Brain microvascular endothelial cell (primary cell): ENCODE measurements at places on chromosomes 1 and 21.

- no peak for DNase-seq
These were observed 14.7 kb downstream of the NCF2 start for GRCh38 chr1:183575606-183576005.

GRCh38 chr21:37921091-37921490, 4.8 kb upstream of the KCNJ6 start:
- no peak for DNase-seq

DNA sequence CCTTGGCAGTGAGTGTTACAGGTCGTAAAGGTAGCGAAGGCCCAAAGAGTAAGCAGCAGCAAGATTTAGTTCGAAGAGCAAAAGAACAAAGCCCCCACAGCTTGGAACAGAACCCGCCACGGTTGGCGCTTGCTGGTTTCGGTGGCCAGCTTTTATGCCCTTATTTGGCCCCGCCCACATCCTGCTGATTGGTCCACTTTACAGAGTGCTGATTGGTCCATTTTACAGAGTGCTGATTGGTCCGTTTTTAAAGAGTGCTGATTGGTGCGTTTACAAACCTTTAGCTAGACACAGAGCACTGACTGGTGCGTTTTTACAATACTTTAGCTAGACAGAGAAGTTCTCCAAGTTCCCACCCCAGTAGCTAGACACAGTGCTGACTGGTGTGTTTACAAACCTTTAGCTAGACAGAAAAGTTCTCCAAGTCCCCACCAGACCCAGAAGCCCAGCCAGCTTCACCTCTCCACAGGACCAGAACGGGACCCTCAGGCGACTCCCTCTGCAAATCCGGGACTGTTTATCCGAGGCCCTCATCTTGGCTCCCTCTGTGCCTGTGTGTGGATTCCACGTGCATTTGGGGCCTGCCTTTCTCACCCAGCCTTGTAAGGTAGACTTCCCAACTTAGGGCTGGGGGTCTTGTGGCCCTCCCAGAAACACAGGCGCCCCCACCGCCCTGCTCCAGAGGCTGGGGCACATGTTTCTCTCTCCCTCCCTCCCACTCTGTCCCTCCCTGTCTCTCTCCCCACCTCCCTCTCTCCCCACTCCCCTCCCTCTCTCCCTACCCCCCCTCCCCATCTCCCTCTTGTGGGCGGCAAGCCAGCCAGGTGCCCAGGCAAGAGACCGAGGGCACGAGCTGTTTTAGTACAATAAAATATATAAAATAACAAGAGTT, 12.6 kb downstream of the FTCD start:
- no peak for DNase-seq

DNA sequence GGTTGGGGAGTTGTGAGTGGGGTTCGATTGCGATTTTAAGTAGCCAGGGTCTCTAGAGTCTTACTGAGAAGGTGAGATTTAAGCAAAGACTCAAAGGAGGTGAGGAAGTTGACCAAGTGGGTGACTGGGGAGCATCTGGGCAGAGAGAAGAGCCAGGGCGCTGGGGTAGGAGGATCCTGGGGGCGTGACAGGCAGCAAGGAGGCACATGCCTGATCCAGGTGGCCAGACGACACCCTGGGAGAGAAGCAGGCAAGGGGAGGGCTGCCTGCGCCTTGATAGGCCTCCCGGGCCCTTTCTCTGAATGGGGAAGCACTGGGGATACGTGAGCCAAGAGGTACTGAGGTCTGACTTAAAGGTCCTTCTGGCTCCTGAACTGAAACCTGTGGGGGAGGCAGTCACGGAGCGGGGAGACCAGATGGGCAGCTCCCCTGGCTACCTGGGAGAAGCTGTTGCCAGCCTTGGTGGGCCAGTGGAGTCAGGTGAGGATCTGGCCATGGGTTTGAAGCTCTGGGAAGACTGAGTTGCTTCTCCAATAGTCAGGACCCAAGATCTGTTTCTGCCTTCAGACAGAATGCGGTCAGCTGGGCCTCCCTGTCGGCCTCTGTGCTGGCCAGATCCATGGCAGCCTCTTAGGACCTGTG, 5.4 kb downstream of the ZBTB48 start:
- DNase-seq: no peak

- no peak for DNase-seq
These were observed 227.8 kb downstream of the DNM3 start for GRCh38 chr1:172069051-172069450.

- no peak for DNase-seq
These were observed 12.4 kb downstream of the NUP133 start for GRCh38 chr1:229495782-229496181.

- no peak for DNase-seq
These were observed 88.6 kb upstream of the GNG12 start for GRCh38 chr1:67921725-67922489.

- DNase-seq: no peak
These were observed 30.4 kb downstream of the VAV3 start for GRCh38 chr1:107934578-107934977.

GRCh38 chr1:114248162-114248561, 94.5 kb upstream of the SYT6 start:
- no peak for DNase-seq

GRCh38 chr1:228944935-228945371, 209.7 kb downstream of the RHOU start:
- peak; percentile 48 for DNase-seq

GRCh38 chr1:193538680-193539079, 352.3 kb upstream of the B3GALT2 start:
- no peak for DNase-seq

GRCh38 chr1:228803421-228803820, 68.1 kb downstream of the RHOU start:
- no peak for DNase-seq

DNA sequence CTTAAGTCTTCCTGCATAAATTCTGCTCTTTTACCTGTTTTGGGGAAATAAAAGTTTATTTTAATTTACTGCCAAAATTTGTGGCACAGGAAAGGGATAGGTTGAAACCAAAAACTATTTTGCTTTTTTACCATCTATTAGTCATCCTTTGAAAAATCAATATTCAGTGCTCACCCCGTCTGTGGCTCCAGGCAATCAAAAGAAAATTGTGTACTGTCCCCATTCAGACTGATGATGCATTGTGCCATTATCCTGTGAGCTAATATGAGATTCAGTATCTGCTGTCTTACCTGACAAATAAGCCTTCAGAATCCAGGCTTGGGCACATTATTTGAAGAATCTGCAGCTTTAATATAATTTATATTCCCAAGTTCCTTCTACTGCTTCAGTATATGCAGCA, 650.7 kb downstream of the KIF26B start:
- DNase-seq: no peak

GRCh38 chr1:227939791-227940771, 7.7 kb downstream of the WNT9A start:
- DNase-seq: no peak

- DNase-seq: no peak
These were observed 19.2 kb upstream of the PRKAA2 start for GRCh38 chr1:56625819-56626440.

DNA sequence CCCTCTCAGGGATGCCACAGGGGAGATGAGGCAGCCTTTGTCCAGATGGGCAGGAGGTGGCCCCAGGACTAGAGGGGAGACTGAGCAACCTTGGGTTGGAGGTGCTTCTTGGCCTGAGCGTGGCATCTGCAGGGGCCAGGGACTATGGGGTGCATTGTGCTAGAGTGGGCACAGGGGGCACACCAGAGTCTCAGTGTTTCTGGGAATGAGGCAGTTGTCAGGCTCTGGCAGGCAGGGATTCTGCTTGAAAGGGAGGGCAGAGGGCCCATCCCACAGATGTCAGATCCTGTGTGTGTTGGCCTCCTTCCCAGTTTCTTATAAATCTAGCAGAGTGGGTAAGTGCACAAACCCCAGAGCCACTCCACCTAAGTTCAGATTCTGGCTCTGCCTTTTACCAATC, 13.7 kb downstream of the LGR6 start:
- peak; percentile 69 for DNase-seq

DNA sequence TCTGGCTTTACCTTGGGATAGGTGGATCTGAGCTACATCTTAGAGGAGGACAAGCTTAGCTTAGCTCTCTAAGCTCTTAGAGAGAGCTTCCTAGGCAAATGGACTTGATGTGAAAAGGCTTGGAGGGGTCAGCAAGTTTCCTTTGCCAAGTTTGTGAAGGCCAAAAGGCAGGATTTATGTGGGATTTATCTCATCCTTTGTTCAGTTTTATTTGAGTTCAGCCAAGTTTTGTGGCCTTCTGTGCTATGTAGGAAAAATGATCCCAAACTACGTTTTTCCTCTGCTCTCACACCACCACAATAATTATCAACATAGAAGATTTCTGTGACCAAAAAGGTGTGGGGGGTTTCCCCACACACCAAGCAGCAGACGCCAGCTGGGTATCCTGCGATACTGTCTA, 26.0 kb upstream of the RNF11 start:
- DNase-seq: no peak

DNA sequence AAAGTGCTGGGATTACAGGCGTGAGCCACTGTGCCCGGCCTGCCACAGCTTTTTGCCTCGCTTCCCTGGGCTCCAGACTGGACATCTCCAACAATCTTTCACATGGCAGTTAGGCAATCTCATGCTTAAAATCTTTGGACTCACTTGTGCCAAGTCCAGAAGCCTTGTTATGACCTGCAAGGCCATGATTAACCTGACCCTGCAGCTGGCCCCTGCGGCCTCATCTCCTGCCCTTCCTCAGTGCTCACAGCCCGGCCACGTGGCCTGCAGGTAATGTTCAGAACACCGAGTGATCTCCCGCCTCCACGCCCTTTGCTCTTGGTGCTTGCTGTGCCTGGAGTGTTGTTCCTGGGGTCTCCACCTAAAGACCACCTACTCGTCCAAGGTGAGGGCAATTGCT, 24.9 kb downstream of the FAAH start:
- DNase-seq: no peak

DNA sequence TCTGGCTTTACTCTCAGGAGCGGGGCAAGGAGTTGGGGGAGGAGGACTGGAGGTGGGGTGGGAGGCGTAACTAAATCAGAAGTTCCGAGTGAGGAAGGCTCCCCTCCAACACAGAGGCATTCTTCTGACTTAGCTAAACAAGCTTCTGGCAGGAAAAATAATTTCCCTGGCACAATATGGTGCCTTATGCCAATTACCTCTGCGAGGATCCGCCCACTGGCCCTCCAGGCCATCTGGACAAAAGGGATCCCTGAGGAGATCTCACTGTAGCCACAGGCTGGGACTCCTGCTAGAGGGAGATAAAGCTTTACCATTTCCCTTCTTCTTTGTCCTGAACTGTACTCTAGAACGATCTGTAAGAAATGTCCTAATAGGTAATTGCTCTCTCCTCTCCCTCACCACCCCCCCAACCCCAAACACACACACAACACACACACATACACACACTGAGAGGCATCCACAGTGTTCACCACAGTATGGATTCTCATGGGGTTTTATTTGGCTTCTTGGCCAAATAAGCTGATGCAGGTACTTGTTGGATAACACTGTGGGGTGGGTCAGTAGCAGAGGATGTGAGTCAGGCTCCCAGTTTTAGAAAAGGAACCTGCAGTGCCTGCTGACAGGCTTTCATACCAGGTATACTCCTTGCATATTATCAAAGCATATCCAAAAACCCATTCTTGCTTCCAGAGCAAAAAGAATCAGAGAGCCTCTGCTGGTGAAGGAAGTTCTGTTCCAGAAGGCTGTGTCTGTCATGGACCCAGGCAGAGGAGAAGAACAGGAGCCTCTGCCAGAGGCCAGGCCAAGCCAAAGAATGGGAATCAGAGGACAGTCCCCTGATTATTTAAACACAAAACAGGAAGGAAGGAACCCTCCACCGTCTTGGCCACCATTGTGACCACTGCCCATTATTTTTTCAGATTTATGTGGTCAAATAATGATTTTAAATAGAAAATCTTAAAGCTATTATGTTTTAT, 169.1 kb downstream of the C1orf21 start:
- DNase-seq: no peak

DNA sequence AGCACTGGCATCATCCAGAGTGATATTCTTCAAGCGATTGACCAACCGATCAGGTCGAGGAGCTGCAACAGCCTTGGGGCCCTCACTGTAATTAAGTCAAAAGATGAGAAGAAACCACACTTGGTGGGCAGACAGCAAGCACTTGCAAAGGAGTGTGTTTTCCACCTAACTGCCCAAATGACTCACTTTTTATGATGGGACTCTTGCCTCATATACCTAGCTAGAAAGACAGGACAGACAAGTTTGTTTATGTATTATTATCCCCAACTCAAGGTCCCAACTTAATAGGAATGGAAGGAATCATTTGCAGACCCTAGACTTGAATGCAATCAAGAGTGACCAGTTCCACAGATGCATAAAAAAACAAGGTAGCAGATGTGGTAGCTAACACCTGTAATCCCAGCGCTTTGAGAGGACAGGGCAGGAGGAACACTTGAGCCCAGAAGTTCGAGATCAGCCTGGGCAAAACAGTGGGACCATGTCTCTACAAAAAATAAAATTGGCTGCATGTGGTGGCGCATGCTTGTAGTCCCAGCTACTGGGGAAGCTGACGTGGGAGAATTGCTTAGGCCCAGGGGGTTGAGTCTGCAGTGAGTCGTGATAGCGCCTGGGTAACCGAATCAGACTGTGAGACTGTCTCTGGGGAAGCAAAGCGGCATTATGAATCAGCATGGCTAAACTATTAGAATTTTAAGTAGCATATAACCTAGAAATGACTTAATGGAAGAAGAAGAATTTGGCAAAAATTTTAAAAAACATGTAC, 2.3 kb upstream of the NRAS start:
- DNase-seq: peak; percentile 72

DNA sequence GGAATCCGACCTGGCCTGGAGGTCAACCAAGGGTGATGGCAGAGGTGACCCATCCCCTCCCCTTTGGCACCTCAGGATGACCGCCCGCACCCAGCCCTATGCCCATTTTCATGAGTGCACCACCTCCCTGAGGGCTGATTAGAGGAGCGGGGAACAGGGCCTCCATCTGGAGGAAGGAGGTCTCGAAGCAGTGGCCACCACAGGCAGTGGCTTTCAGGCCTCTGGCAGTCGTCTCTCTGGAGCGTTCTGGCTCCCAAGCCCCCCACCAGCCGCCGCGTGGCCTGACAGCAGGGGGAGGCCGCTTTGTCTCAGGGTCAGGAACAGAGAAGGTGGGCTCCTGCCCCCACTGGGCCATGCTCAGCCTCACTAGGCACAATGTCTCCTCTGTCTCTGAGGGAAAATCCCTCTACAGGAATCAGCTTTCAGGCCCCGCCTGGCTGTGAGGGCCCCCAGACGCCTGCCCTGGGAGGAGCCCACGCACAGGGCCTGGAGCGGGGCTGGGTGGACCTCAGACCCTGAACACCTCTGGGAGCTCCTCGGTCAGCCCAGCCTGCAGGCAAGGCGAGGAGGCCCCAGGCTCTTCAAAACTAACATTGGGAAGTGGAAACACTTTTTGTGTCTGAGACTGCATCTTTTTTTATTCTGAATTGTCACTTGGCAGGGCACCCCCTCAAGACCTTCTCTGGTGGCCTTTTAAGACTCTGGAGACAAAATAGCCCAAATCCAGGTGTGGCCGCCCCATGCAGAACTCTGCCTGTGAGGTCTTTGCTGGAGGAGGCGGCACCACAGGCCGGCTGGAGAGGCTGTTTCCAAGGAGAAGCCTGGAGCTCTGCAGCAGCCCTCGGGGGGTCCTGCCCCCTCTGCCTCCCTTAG, 127.7 kb upstream of the ARHGEF16 start:
- DNase-seq: no peak

GRCh38 chr1:16015960-16016901, 1.6 kb downstream of the HSPB7 start:
- DNase-seq: no peak

GRCh38 chr21:44255511-44255981, 6.2 kb downstream of the DNMT3L start:
- DNase-seq: no peak
